ENCODE measurements at places on chromosomes 3 and 15.

DNA sequence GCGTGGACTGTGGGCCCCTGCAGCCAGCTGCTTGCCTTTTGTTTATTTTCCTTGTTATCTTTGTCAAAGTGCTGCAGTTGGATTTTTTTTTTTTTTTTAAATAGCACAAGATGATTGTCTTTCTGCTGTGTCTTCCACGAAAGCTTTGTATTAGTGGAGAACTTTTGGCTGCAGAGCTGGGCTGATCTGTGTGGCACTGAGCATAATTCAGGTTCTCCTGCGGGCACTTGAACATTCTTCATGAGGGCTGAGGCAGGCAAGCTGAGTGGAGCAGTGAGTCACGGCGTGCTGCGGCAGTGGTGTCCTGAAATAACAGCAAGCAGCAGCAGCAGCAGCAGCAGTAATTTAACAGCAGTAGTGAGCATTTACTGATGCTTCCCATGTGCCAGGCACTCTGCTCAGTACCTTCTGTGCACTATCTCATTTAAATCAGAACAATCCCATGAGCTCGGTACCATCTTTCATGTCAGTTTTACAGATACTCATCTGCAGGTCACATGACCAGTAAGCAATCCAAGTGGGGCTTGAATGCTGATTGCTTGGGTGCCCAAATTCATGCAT lies 45.8 kb downstream of the MITF start:
- DNase-seq, result peak; percentile 91

DNA sequence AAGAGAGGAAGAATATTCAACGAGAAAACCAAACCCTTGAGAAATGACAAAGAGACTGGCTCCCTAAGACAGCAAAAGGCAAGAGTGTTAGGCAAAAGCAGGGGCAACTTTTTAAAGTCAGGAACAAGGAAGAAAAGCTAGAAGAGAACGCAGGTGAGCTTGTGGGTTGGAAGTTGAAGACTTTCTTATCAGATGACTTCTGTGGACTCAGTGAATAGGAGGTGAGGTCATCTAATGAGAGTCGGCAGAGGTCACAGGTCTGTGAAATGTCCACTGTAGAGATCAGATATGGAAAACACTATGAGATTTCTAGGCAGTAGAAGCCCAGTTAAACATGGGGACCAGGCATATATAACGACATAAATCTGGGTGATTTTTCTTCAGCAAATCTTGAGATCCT lies 27.2 kb upstream of the TNIK start:
- no peak for DNase-seq

GRCh38 chr3:194536871-194537637 lies 50.3 kb upstream of the ATP13A3 start:
- peak; percentile 86 for DNase-seq

DNA sequence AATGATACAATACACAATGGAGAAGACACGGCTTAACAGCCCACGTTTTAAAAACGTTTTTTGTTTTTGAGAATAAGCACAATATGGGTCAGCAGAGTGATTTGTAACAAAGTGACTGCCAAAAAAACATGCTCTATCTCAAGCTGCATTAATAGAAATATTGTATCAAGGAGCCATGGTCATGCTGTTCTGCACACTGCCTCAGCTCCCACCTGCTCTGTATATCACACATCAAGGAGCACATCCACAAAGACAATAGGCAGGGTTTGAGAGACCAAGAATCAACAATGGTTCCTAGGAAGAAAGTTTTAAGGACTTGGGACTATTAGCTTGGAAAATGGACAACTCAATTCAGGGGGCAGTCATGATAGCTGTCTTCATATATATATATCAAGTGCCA lies 6.3 kb upstream of the BBX start:
- no peak for DNase-seq

DNA sequence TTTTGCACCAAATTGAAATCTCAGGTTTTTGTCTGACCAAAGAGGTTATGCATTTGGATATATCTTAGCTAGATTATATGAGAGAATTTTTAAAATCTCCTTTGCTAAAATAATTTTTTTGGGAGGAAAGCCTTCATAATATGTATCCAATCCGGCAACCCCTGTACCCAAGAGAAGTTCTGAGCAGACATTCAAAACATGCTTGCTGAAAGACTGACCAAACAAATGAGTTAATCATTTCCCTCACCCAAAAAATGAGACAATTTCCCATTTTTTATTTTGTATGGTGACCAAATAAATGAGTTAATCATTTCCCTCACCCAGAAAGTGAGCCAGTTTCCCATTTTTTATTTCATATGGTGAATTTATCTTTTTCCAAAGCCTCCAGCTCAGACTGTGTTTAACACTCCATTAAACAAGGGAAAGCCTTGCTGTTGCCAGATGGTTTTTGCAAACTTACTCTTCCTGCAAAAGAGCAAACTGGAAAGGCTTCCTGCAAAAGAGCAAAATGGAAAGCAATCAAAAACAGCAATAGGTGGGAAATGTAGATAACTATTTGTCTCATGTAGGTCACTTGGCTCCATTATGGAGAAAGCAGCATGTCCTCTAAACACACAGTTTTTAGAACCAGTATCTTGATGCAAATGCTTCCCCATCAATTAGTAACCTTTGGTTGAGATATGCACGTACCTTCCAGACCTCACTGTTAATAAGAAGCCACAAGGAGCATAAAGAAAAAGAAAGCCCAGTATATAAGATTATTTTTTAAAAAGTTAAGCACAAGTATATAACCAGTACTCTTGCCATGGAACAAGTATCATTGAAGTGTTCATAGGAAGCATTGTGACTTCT lies 78.4 kb upstream of the OSTN start:
- DNase-seq, result no peak

DNA sequence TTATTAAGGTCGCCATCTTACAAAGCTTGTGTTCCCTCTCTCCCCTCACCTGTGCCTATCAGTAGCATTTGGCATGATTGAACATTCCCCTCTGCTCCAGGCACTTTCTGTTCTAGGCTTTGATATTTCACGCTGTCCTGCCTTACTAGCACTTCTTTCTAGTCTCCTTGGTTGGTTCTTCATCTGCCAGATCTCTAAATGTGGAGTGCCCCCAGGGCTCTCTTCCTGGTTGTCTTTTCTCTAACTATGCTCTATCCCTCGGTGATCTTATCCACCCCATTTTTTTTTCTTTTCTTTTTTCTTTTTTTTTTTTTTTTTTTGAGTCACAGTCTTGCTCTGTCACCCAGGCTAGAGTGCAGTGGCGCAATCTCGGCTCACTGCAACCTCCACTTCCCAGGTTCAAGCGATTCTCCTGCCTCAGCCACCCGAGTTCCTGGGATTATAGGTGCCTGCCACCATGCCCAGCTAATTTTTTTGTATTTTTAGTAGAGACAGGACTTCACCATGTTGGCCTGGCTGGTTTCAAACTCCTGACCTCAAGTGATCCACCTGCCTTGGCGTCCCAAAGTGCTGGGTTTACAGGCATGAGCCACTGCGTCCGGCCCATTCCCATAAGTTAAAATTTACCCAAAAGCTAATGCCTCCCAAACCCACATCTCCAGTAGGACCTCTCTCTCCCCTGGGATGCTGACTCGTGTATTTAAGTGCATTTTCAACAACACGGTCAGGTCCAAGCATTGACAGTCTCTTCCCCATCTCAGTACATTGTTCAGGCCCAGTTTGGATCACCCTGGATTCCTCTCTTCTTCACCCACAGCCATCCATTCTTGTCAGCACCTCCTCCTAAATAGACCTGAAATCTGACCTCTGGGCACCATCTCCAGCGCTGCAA lies 5.2 kb downstream of the NUSAP1 start:
- peak; percentile 32 for DNase-seq

- DNase-seq, result no peak
Observed at GRCh38 chr15:88512078-88512477, 34.4 kb downstream of the DET1 start.

GRCh38 chr3:128408693-128409623 lies 57.7 kb downstream of the DNAJB8 start:
- no peak for DNase-seq

DNA sequence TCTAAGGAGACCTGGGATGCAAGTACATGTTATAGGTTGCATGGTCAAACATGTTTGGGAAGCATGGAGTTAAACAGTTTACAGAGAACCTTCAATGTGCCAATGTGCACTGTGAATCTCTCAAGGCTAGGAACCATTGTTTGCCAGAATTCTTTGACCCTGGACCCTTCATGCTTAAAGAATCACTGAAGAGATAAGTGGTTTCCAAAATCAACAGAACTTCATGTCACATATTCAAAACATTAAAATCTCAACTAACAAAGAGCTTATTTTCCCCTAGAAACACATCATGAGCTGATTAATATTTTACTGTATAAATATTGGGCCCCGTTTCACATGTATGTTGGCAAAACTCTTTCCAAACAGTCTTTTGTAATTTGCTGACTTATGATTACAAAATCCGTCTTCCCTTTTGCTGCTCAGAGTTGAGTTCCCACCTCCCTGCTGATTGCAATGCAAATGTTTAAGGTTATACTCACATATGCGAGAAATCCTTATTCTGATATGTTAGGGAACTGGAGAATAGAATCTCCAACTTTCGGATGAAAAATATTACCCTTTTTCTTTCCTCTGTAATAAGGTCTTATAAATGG lies 380.2 kb downstream of the DIPK2A start:
- no peak for DNase-seq

DNA sequence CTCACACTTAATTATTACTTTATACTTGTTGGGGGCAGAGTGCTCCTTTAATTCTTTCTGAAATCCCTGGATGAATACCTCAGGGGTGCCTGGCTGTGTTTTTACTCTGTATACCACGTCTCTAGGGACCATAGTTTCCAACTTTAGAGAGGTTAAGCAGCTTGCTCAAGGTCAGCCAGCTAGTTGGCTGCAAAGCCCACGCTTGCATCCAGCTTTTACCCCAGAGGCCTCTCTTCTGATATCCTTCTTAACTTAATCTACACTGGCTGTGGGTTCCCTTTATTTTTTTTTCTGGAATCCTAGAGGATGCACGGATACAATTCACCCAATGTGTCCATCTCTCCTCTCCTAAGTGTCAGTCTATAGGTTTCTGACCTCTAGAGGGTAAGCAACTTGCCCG lies 1.4 kb downstream of the PDZRN3 start:
- DNase-seq, result no peak

DNA sequence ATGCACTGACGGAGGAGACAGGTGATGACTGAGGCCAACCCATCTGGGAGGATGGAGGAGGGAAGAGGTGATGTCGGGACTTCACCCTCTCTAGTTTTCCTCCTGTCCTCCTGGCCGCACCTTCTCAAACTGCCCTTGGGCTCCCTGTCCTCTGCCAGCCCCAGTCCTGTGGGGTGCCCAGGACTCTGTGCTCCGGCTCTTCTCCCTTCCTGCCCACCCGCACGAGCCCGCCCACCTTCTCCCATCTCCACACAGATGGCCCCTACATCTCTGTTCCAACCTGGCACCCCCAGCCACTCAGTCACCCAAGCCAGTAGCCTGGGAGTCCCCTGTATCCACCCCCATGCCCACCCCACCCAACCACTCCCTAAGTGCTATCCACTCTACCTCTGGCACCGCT lies 206.7 kb upstream of the LINGO1 start:
- no peak for DNase-seq

DNA sequence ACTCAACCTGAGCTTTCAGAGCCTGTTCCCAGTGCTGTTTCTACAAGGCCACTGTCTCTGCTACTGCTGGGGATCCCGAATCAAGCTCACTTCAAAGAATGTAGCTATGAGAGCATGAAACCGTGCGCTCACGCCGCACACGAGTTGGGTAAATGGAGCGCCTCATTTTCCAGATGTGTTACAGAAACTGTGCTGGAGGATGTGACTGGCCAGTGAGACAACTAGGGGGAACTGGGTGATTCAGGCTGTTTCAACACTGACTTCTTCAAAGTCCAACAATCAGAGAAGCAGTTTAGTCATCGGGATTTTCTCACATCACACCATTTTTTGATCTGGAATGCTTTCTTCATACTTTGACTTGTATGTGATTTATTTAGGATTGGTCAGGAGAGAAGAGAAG lies 3.5 kb downstream of the ZNF710 start:
- peak; percentile 75 for DNase-seq

GRCh38 chr3:187743195-187744141 lies 1.8 kb downstream of the BCL6 start:
- DNase-seq, result peak; percentile 62

GRCh38 chr3:112137781-112138180 lies 4.7 kb upstream of the GCSAM start:
- DNase-seq, result no peak

DNA sequence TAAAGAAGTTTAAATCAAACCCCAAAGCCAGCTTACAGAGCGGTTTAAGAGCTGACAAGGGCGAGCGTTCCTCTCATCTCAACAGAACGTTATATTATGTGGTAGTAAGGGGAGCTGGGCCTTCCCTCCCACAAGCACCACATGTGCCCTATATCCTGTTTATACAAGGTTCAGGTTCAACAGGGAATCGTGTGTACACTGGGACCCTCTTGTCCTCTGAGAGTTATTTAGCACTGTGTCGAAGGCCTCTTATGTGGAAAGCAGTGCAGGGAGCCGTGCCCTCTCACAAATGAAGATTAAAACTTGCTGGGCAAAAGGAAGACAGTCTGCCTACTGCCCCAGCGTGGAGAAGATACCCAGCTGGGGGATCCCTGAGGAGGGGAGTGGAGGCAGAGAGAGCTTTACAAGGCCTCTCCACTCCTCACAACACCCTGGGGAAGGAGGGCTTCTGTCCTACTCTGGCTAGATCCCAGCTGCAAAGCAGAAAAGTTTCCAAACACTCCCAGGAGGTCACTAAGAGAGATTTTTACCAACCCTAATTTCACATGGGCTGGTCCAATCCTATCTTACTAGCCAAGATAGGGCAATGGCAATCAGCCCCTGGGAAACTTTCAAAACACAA lies 2.9 kb downstream of the TLE3 start:
- no peak for DNase-seq

DNA sequence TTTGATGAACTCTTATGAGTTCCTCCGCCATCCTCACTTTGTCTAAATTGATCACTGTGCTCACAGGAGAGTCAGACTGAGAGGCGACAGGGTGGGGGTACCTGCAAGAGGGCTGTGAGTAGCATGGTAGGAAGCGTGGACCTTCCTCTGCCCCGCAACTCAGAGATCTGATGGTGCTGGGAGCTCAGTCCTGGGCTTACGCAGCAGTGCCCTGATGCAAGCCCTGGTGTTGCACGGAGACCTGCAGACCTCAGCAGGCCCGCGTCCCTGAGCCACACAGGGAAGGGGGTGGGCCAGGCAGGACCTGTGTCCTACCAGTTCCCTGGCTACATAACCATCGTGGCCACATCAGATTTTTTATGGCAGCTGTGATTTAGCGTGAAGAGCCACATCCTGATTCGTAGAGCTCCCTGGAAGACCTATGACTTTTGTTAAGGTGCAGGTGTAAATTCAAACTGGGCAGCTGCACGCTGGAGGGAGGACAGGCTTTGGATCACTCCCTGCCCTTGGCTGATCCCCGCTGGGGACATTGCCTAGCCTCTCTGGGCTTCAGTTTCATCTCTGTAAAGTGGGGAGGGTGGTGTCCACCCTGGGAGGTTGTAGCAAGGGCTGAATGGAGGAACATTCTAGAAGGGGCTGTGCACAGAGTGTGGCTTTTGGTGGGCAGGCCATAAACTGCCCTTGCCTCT lies 176.1 kb downstream of the KLF13 start:
- no peak for DNase-seq

DNA sequence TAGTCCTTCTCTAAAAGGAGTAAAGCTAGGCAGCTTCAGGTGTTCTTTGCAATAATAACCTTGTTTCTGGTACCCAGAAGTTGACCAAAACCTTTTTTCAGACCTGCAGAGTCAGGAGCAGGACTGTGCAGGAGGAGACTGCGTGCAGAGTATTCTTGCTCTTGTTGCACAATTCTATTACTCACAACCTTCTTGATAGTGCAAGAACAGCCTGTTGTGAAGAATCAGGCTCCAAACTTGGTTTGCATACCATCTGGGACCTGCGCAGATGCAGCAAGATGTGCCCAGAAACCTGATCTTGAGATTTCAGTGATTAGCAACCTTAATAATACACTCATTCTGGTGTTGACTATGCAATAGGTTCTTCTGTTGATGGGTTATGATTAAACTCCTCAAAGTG lies 111.9 kb downstream of the ATG7 start:
- DNase-seq, result no peak

Measured in M059J (cell line).